ENCODE measurements at places on chromosomes 1 and 21. TPM values are rescaled to one million over a fixed set of nuclear protein-coding genes. Genes with fewer than 3 reads are reported as not detected.

FABP3 gene
- 3.0 TPM for total RNA-seq

SYNC gene
- 0.18 TPM for total RNA-seq

ATF3 gene
- total RNA-seq = 151 TPM

GNAT2 gene
- not detected for total RNA-seq

ERICH3 gene
- not detected for total RNA-seq

SPRR2G gene
- total RNA-seq = not detected

PTGER3 gene
- 0.38 TPM for total RNA-seq

EDN2 gene
- not detected for total RNA-seq

FNBP1L gene
- total RNA-seq = 107 TPM

HPDL gene
- 8.7 TPM for total RNA-seq

OR2L3 gene
- total RNA-seq = not detected

SAMSN1 gene
- total RNA-seq = not detected

CELA3A gene
- total RNA-seq = not detected

AK4 gene
- 155 TPM for total RNA-seq

KCTD3 gene
- total RNA-seq = 41.3 TPM

RC3H1 gene
- total RNA-seq = 43.5 TPM

RPE65 gene
- total RNA-seq = not detected
